ENCODE measurements at places on chromosomes 1 and 21.

DNA sequence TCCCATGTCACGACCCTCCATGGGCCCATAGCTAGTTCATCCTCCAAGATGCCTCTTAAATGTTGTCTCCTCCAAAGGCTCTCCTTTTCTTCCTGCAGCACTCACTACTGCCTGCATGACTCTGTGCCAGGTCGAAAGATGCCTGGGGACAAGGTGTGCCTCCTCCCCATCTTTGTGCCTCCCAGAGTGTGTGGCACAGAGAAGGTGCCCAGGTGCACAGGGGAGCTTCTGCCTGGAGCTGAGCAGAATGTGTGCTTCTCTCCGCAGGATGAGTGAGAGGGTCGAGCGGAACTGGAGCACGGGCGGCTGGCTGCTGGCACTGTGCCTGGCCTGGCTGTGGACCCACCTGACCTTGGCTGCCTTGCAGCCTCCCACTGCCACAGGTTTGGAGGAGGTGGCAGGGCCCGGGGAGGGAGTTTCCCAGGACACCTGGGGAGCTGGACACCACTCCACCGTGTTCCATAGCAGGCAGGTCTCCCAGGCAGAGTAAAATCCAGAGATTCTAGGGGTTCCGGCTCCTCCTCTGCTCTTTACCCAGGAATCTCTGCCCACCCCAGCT lies 6.9 kb upstream of the PPM1J start:
- DNase-seq: no peak

DNA sequence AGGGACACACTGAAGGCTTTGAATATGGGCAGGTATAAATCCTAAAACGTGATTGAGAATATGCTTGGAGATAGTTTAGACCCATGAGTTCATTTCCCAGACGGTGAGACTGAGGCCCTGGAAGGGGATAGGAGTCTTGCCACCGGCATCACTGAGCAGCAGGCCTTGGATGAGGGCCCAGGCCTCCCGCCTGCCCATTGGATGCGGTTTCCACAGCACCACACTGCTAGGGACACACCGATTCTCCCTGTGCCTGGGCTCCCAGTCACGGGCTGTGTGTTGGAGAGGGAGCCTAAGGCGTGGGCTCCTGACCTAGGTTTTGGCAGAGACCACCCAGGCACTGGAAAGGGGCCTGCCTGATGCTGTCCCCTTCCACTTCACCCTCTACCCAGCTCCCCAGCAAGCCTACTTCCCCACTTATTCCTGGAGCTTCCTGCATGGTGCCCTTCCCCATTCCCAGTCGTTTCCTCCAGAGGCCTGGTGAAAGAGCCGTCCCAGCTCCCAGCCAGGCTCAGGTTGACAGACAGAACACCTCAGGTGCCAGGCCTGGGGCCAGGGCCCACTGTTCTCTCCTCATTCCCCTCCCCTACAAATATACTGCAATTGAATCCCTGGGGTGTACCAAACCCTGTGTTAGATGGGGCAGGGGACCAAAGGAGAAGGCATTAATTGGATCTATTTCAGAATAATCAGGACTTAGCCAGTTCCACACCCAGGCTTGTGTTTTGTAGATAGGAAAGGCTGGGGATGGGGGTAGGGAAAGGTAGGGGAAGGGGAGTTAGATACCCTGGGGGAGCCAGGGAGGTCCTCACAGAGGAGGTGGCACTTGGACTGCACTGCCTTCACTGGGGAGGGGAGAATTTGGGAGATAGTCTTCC lies 3.4 kb downstream of the FOXO6 start:
- DNase-seq: no peak

DNA sequence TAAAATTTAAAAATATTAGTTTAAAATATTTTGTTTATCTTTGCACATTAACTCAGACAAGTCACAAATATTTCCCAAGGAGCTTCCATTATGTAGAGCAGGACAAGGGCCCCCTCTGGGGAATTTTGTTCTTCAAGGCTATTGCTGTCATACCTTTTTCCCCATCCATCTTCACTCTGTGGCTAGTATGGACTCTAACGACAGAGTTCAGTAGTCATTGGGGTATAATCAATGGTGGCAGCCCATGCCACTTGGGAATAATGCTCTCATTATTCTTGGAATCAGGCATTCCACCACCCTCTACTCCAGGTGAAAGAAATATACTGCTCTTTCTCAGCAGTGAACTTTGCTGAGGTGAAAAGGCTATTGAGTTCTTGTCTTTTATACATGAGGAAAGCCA lies 38.5 kb upstream of the ERO1B start:
- DNase-seq: no peak

- DNase-seq: no peak
Measured at GRCh38 chr1:189656628-189657530, 820.8 kb downstream of the BRINP3 start.

GRCh38 chr1:52927212-52928014 lies at the start of gene SCP2:
Gene SCP2 (plus strand): TSS chr1:52927276. CDS start chr1:52927397, 121 bp downstream.
- DNase-seq: peak; percentile 81

DNA sequence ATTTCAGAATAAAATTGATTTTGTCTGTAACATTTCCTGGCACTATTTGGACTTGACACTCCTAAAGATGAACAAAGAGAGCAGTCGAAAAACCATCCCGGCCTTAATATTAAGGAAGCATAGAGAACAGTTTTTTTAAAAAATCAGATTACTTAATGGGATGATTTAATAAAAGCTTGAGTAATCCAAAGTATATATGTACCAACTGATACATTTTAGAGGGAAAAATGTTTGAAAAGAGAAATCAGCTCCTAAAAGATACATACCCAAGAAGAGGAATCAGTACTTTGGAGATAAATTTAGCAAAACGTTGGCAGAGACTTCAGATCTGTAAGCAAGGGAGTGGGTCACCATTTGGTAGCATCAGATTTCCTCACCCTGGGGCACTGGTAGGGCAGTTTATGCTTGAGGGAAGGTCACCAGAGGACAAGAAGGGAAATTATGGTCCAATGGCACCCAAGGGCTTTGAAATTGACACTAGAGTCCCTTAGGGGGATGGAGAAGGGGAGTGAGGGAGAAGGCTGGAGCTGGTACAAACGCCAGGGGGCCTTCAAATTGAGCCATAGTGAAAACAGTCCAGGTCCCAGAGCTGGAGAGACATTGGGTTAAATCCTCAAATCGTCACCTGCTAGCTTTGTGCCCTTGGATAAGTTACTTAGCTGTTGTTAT lies 5.9 kb downstream of the SLAMF7 start:
- no peak for DNase-seq

GRCh38 chr1:59410457-59410856 lies 113.6 kb downstream of the FGGY start:
- no peak for DNase-seq

GRCh38 chr21:45997205-45997494 lies 15.6 kb downstream of the COL6A1 start:
- DNase-seq: no peak

- DNase-seq: peak; percentile 72
Measured at GRCh38 chr1:61268546-61269240, 186.3 kb downstream of the NFIA start.

- DNase-seq: no peak
Measured at GRCh38 chr21:28624626-28625025, 368.1 kb downstream of the LTN1 start.

DNA sequence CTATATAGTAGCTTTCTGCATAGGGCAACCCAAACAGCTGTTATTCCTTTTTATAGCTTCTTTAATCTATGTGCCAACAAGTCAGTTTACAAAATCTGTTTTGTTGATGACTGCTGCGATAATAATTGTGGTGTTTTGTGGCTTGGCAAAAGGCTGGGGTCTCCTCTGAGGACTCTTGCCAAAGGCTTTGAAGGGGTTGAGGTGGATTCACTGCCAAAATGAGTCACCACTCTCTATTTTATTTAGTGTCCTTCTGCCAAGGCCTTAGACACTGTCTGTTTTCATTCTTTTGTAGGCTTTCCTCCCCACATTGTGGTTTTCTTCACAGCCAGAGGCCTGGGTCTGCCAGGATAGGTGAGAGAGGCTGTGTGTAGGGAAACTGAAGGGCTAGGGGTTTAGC lies 161.8 kb downstream of the NFIA start:
- DNase-seq: no peak

- DNase-seq: no peak
Measured at GRCh38 chr1:155107309-155108264, 20.1 kb upstream of the EFNA1 start.

GRCh38 chr1:34786521-34787325 lies 5.7 kb downstream of the GJB3 start:
- peak; percentile 81 for DNase-seq

- no peak for DNase-seq
Measured at GRCh38 chr1:156009404-156009803, 11.3 kb downstream of the SSR2 start.

DNA sequence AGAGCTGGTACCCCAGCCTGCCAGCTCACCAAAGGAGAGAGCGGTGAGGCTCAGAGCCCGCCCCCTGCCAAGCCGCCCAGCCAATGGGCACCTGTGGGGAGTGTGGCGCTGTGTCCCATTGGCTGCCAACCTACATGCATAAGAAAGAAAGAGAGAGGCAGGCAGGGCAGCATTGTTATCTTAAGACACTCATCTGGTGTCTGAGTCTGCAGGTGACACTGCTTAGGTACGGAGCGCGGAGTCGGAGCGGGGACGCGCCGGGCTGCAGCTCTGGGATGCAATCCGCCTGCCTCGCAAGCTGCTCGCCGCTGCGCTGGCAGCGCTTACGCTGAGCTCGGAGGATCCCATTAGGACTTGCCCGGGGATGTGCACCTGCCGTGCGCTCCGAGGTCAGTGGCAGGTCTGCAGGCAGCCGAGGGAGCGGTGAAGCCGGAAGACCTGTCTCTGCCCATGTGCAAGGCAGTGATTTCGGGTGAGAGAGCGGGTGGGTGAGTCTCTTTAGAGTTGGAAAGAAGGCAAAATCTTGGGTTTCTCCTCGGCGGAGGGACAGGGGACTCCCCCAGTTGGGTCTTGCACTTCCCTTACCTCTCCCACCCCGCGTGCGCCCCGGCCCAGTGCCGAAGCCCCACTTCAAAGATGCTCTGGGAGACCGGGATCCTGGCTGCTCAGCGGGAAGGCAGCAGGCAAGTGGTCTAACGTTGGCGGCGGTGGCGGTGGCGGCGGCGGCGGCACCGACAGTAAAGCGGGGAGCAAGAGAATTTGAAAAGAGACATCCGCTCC lies at the start of gene BRINP2:
BRINP2 (plus strand) TSS at position 203 of the 780 bp plus-strand sequence. CDS start 58,919 bp downstream, outside the sequence.
- DNase-seq: peak; percentile 94

Measured in head of caudate nucleus (tissue), 42 donors.